IPS-NIHi11 (cell line): ENCODE measurements at places on chromosomes 4 and X.

DNA sequence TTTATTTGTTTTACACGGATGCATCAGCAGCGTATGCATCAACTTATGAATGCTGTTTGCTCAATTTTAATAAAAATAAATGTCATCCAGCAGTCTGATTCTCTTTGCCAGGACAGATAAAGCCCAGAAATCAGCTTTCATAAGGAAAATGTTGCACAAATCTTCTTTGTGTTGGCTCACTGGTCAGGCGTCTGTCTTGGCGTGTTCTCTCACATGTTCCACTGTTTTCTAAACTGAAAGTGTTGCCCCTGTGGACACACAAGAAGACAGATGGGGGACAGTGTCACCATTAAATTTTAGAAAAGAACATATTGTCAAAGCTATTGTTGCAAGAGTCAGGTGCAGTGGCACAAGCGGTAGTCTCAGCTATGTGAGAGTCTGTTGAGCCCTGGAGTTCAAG, 316.2 kb downstream of the CENPC start:
- no peak for DNase-seq

GRCh38 chr4:162061214-162061613, 102.6 kb downstream of the FSTL5 start:
- DNase-seq, result peak; percentile 13

- no peak for DNase-seq
Observed at GRCh38 chr4:18645351-18645750, 623.8 kb upstream of the LCORL start.

DNA sequence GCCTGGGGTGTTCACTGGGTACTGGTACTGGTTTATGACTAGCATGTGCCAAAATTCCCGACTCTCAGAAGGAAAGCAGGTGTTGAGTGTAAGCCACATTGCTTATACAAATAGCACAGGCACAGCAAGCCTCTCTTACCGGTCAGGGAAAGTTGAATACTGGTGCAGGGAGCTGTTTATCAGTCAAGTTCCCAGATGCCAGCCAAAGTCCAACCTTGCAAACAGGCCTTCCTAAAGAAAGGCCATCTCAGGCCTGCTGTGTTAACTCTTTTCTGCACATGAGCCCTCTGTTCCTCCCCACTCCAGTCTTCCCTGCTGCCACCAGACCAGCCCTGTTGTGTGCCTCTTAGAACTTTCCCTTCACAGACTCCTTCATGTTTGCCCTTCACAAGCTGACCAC, 34.2 kb downstream of the PKD2 start:
- no peak for DNase-seq

- no peak for DNase-seq
Observed at GRCh38 chr4:151799417-151800012, 38.7 kb upstream of the GATB start.

DNA sequence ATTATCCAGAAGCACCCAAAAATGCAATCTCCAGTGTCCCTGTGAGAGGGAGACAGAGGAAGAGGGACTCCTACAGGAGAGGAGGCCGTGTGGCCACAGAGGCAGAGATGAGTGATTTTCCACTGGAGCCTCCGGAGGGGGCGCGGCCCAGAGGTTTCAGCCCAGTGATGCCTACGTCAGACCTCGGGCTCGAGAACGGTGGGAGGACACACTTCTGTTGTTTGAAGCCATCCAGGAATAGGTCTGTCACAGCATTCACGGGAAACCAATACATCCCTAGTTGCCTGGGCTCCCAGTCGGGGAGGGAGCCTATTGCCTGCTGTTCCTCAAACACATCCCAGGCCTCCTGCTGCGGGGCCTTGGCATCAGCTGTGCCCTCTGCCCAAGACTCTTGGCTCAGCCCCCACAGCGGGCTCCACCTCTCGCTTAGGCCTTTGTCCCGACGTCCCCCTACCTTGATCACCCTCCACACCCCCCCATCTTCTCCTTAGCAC, 39.2 kb upstream of the HMX1 start:
- peak; percentile 7 for DNase-seq

DNA sequence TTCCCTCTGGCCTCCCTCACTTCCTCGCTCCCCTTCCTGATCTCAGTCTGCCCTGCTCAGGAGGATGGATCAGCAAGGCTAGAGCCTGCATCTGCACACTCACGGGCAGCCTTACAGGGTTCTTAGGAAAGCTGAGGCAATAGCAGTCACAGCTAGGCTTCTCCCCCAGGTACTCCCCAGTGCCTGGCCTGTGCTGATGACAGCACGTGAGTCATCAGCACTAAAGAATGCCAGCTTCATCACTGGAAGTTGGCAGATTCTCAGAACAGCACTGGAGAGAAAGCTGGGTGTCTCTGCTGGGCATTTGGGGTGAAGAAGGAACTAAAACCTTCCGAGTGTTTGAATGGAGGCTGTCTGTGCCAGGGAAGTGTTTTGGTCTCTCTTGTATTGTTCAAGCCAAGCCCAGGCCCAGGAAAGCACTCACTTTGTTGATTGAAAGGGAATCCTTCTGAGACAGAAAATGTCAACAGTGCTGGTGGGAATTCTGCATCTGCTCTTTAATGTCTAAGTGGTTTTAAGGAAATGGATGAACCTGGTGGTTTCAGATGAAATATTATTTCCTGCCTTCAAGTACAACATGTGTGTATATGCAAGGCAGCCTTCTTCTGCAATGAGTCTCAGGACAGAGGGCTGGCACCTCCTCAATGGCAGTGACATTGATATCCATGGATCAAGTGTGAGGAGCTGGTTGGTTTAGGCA, 73.0 kb upstream of the SCOC start:
- no peak for DNase-seq
